Stimulated activated effector memory CD8-positive, alpha-beta T cell treated with anti-CD3 and anti-CD28 coated beads, Interleukin-12 subunit alpha, Interleukin-12 subunit beta, amount 100 ng/mL, for 72 hours (primary cell): ENCODE measurements at places on chromosomes 1 and 21.

DNA sequence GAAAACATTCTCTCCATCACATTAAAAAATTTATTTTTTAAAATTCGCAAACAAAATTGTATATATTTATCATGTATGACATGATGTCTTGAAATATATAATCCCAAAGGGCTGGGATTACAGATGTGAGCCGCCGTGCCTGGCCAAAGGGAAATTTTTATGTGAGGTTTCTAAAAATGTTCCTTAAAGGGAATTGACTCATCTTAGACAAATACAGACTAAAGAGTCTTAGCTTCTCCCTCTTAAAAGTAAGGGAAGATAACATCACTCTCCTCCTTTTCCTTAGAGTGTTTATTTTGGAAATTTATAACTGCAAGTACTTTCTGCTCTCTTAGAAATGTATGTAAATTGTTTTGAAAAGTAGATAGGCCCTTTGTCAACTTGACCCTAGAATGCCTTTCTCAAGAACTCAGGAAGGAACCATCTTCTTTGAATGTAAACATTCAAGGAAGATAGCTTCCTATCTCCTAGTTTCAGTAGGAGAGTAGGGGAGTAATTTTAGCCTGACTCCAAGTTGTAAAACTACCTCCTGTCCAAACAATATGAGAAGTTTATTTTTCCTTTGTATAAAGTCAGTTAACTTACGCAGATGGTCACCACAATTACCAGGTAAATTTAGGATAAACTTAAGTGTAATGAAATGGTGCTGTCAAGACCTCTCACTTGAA, 59.5 kb downstream of the C21orf91 start:
- DNase-seq: no peak

- DNase-seq: no peak
Observed at GRCh38 chr21:42760951-42761751, 107.7 kb downstream of the PDE9A start.

DNA sequence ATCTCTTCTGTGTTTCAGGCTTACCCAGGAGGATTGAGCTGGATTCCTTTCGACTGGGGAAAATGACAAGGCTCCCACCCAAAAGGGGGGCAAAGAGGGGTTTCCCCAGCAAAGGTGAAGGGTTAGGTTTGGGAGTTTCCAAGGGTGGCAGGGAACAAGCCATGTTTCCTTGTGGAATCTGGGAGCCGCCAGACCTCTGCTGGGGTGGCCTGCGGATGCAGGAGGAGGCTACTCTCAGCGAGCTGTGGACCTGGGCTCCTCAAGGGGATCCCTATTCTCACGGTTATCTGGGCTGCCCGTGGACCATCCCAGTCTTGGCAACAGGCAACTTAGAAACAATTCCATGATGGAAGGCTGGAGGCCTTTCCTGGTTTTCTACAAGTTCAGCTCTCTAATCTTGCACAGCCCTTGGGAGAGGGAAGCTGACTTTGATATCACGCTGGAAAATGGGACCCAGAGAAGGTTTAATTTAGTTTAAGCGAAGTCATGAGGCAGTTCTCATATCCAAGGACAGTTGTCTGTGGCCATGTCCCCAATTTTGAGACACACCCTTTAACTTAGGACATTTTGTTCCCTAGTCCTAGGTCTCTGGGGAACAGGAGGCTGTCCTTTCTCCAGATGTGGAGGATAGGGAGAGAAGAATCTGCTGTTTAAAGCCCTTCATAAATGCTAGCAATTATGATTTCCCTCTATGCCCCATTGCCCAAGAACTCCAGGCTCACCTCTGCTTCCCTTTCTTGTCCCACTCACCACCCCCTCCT, 24.7 kb upstream of the STUM start:
- DNase-seq: no peak

DNA sequence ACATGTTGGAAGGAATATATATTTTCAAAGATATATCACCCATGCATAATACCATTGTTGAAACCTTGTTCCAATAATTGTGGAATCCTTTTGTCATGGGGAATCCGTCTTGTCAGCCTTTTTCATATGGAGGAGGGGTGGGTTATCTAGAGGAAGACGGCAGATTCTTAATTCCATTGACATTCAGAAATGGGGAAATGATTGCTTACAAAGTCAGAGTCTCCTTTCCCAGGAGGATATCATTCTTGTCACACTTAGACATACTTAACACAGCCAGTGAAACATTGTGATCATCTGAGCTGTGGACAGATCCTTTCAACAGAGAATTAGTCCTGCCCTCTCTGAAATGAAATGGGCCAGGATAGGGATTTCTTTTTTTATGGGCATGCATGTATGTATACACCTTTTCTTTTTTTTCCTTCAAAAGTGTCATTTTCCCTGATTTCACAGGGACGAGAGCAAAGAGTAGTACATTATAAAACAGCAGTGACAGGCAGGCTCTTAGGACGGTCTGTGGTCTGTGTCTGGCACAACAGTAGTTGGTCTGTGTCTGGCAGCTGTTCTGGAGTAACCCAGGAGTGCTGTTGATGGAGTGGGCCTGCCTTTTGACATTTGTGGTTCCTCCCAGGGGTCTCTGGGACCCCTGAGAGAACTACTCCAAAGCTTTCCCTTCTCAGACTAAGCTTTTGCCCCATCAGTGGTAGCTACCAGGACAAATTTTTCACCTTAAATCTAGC, 50.1 kb downstream of the VPS13D start:
- no peak for DNase-seq

GRCh38 chr21:42585881-42586280, 67.5 kb upstream of the PDE9A start:
- DNase-seq: no peak

DNA sequence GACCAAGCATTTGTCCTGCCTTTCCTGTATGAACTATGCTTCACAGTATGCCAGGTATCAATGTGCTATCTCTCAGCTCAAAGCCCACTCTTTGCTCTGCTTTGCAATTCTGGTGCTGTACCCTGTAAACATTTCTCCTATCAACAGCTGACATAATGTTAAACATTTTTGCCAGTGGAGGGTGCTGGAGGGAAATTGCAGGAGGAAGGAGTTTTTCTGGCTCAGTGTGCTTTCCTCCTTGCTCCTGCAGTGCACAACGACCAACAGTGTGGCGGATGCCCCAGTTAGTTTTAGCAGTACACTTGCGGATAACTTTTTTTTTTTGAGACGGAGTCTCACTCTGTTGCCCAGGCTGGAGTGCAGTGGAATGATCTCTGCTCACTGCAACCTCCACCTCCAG, 67.1 kb upstream of the PTGFRN start:
- DNase-seq: no peak

DNA sequence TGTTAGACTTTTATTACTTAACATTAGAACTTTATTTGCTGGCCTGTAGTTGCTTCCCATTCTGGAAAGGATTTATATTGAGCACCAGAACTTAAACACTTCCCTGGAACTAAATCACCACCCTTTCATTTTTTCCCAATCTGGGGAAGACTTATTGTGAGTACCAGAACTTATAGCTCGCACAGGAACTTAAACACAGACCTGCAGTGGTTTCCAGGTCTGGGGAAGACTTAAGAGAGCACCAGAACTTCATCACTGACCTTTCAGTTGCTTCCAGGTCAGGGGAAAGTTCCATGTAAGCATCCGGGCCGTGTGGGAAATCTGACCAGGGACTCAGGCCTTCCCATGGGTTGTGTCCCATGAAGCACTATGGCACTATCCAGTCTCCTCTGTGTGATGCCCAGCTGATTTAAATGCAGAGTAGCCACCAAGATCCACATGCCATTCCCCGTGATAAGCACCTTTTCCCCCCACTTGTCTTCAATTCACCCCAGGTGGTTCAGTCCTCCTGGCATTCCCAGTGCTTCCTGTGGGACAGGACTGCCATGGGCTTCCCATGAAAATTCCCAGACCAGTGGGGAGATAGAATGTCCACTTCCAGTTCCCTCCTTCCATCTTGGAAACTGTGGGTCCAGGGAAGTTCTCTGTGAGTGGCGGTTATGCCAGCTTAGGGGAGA, 48.9 kb downstream of the C4BPA start:
- no peak for DNase-seq

DNA sequence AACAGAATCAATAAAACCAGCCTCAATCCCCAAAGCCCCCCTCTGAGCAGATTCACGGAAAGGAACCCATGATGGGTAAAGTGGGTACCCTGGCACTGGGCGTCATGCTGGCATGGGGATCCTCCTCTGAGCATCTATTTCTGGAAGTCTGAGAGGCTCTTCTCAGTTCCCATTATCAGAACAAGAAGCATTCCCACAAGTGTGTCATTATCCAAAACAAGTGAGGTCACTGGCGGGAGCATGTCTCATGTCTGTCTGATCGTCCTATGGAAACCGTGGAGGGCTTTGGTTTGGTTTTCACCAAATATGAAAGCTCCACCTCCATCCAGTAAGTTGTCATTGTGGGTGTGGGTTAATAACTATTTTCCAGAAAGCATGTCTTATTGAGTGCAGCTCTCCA, 70.7 kb downstream of the PGM1 start:
- no peak for DNase-seq

DNA sequence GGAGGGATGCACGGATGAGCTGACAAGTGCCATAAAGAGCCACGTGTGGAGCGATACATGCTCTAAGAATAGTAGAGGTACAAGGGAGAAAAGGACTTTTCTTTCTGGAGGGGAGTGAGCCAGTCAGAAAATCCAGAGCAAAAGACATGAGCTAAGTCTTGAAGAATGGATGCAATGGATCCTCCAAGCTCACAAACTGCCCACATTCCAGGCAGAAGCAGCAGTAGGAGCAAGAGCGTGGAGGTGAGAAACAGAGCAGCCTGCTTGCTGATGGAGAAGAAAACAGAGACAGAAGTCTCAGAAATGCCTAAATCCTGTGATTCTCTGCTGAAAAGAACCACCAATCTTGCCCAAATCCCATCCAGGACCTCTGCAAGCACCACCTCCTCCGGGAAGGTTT, 78.2 kb upstream of the RALGPS2 start:
- DNase-seq: no peak

- no peak for DNase-seq
Observed at GRCh38 chr21:41783476-41784180, 16.8 kb upstream of the RIPK4 start.

- DNase-seq: no peak
Observed at GRCh38 chr21:31872452-31873274, at the start of gene HUNK. HUNK (plus strand) TSS chr21:31873020; CDS start chr21:31873675, 655 bp downstream.

DNA sequence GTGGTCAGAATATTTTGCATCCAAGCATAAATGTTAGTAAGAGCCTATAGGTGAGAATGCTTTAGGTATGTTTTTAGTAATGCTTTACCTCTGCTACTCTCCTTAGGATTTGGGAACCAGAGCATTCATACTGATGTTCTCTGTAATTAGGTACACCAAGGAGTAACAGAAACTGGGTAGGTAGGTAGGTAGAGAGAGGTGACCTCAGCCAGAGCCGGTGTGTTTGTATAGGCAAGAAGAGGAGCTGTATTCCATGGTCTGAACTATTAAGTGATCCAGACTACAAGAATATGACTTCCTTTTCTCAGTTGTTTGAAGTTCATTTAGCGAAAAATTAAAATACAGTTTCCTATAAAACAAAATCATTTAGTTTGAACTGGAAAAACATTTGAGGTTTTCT, 108.5 kb downstream of the SDCCAG8 start:
- no peak for DNase-seq

DNA sequence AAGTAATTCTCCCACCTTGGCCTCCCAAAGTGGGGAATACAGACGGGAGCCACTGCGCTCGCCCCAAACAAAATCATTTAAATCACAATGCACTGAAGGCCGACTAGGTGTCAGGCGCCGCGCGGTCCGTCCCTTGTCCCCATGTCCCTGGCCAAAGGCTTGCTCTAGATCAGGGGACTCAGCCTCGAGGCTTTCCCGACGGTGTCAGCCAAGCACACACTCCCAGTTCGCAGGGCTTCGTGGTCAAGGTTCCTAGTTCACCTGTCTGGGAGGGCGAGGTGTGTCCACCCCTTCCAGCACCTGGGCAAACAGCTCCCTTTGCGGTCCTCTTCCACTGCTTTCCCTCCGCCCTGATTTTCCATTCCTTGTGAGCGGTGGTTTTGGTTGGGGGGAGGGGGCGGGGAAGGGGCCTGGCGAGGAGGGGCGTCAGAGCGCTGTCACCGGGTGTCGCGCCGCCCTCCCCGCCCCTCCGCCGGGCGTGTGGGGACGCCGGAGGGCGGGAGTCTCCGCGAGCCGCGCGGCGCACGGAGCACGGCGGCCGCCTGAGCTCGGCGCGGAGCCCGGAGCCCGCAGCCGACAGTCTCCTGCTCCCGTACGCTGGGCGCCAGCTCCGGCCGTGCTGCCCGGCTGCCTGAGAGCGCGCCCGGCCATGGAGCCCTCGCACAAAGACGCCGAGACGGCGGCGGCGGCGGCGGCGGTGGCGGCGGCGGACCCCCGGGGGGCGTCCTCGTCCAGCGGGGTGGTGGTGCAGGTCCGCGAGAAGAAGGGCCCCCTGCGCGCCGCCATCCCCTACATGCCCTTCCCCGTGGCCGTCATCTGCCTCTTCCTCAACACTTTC, at the start of gene STUM:
TSS of gene STUM (plus strand) at position 509 of the 838 bp plus-strand sequence. CDS start at position 650, 141 bp downstream.
- DNase-seq: peak; percentile 56

DNA sequence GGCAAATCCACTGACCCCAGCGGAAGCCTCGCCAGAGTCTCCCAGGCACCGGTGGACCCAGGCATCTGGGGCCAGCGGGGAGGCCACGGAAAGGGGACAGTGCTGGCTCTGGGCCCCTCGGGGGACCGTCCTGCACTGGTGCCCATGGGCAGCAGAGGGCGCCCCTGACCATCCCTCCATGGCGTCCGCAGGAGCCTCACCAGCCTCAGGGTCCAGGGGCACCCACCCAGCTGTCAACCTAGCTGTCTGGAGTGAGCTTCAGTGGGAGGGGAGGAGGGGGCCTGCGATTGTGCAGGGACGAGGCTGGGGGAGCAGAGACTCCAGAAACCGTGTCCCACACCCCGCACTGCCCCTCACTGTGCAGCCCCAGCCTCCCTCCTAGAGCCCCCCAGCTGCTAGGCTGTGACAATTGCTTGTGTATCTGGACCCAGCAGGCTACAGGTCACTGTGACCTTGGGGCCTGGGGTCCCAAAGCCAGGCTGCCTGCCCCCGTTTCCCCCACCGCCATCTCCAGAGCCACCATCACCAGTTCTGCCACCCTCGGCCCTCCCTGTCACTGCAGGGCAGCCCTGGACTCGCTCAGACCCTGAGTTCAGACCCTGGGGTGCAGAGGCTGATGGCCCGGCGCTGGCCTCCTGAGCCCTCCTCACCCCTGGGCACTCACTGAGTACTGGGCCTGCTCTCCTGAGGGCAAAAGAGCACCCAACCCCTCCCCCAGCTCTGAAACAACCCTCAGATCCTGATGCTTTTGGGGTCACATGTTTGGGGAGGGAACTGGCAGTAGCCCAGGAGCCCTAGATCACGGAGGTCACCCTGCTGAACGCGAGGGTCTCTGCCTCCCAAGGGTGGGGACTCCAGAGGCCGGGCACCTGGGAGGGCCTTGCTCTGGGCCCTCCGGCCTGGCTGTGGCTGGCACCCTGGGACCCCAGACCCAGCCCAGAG, 10.6 kb upstream of the COL6A1 start:
- DNase-seq: peak; percentile 77
